Fibroblast of mammary gland (primary cell): ENCODE measurements at places on chromosomes 2 and 18.

DNA sequence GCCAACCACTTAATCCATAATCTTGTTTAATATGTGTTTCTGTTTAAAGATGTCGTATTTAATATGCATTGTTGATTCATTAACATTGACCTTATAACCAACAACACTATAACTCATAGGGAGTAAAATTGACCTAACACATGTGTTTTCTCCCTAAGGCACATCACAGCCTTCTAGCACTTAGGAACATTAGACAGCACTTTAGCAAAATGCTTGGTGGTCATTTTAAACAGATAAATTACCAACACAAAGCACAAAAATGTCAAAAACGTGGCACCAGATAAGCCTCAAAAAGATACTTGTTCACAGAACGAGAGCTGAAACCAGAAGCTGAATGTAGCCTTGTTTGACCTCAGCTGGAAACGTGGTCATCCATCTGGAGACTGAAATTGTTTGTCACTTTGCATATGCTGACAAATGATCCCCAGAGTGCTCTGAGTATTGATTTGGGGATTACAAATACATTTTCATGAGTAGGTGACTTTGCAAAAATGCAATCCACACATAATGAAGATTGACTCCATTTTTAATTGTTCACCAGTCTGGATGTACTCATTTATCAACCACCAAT, 139.2 kb downstream of the CCDC102B start:
- DNase-seq = no peak

DNA sequence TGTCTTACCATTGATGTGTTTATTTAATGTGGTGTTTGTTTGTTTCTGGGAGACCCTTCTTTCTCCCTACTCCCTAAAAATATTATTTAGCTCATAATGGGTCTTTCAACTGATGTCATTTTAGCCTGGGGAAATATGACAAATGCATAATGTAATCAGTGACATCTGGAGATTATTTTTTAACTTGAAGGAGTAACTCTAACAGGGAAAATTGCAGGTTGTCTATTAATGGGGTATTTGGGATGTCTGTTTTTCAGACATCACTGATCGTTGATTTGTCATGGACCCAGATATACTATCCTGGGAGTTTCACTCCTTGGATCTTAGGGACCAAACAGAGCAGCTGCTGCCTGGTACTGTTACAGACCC, 230.4 kb downstream of the LOXHD1 start:
- DNase-seq = no peak

DNA sequence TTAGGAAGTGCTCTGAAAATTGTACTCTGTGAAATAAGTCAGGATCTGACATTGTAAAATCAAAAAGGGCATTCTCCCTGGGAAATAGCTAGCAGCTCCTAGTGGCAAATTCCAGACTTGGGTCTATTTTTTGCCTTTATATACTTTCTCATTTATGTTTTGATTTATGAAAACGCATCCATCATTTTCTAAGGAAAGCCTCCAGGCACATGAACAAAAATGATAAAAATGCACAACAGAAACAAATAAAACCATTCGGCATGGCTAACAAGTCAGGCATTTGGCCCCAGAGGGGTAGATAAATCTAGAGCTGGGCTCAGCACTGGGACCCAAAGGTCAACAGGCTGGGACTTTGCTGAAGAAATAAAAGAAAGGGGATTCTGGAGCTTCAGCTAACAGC, 167.0 kb downstream of the BCL11A start:
- DNase-seq = no peak

GRCh38 chr2:26521913-26522180, 43.9 kb upstream of the OTOF start:
- DNase-seq = no peak

DNA sequence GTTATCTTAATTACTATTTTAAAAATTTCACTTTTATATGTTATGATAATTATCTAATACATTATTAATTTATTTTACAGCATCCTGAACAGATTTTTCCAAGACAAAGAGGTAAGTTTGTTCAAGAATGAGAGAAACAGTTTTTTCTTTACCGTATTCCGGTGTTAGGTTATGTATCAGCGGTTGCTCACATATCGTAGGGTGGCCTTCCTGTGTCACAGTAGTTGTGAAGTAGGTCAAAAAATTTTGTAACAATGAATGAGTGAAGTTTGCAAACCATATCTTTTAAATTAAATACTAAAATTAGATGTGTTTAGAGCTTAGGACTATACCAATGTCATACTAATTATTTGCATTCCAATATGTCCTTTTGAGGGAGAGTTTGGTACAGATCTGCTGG, 33.5 kb downstream of the MRPS9 start:
- no peak for DNase-seq

- no peak for DNase-seq
Measured at GRCh38 chr2:23694058-23695045, 232.6 kb downstream of the ATAD2B start.

DNA sequence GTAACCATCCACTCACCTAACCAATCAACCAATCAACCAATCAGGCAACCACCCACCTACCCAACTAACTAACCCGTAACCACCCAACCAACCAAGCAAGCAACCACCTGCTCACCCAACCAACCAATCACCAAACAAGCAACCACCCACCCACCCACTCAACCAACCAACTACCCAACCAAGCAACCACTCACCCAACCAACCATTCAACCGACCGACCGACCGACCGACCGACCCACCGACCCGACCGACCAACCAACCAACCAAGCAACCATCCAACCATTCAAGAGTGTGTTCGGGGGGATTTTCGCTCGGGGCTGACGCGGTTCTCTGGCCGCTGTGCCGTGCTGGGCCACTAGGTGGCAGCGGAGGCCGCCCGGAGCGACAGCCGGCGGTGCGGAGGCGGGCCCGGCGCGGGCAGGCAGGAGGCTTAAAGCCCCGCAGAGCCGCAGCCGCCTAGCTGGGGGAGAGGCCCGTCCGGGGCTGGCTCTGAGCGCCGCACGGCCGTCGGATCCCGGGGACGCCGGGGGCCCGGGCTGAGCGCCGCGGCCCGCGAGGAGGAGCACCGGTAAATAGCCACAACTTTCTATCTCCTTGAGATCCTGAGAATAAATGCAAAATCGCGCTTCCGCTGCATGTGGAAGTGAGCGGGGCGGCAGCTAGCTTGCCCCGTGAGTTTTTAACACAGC, at the start of gene MC5R:
TSS of gene MC5R (plus strand) at position 443 of the 689 bp plus-strand sequence. CDS start 1,617 bp downstream, outside the sequence.
- peak; percentile 26 for DNase-seq
